Stimulated activated CD4-positive, alpha-beta T cell treated with anti-CD3 and anti-CD28 coated beads, Interleukin-4, amount 100 ng/mL, for 48 hours (primary cell): ENCODE measurements at places on chromosomes 11 and 22.

DNA sequence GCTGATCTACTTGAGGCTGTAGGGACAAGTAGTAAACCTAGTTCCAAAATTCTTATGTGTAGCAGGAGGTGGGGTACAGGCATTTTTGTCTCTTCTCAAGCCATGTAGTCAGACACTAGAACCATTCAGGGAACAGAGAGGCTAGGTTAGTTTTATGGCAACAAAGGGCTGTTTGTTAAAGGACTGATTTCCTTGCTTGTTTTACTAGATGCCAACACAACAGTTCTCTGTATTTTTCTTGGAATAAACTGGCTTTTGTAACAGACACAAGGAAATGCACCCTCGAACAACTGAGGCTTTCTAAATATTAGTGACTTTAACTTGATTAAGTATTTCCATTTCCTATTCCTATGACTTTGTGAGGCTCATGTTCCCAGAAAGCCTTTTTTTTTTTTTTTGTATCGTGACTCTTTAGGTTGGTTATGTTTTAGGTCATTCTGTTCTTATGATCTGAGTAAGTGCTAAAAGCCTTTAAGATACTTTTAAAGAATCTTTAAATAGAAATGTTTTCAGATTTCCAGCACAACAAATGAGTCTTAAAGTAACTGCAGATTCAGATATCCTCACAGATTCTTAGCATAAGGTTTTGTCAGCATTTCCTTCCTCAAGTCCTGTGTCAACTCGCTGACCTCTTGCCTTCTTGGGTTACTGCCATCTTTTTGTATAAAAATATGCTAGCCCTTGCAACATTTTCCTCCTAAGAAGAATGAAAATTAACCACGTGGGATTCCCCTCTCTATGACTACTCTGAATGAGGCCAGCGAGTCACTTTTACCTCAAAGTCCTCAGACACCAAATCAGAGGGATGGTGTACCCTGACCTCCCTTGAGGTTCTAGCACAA, 92.5 kb downstream of the CCDC83 start:
- no peak for DNase-seq

GRCh38 chr11:132556316-132556715, 976.0 kb downstream of the OPCML start:
- DNase-seq: no peak

DNA sequence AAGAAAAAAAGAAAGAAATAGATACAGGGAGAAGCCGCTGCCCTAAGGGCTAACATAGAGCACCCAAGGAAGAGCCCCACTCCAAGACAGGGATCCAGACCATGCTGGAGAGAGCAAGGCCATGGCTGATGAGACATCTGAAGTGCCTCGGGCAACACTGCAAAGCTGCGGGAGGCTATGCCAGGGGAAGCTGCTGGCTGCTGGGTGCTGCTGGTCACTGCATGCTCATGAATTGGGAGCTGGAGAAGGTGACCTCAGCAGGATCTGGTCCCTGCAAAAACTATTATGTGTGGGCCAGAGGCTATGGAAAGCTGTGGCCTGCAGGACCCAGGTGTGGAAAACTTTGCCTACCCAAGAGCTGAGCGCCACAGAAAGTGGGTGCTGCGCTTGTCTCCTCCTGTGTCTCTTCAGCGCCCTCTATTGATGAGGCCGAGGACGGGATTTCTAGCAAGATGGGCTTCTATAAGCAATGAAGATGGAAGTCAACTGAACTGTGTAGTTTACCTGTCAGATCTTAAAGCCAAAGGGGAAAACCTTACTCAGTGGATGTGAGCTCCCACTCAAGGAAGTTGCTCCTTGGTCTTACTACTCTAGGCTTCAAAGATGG, 17.3 kb upstream of the SLC29A2 start:
- peak; percentile 64 for DNase-seq

DNA sequence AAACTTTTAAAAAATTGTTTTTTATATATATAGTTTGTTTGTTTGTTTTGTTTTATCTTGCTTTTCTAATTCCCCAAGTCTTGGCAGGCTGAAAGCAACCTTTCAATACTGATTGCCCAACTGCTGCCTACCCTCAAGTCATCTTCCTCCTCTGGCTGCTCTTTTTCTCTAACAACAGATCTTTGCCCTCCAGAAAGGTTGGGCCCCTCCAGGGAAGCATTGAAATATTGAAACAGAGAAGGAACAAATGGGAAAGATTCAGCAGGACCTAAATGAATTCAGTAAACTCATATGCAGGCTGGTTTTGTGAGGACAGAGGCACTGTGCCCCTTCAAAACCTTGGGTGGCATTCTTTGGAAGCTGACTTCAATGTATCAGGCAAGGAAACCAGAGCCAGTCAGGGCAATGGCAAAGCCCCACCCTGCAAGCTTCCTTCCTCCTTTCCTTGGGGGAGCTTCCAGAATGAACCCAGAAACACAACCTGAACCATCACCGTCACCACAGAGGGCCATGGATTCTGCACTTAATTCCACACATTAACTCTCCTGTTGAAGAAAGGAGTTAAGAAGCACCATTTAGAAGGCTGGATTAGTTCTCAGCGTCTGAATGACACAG, 815 bp upstream of the MS4A6A start:
- no peak for DNase-seq

DNA sequence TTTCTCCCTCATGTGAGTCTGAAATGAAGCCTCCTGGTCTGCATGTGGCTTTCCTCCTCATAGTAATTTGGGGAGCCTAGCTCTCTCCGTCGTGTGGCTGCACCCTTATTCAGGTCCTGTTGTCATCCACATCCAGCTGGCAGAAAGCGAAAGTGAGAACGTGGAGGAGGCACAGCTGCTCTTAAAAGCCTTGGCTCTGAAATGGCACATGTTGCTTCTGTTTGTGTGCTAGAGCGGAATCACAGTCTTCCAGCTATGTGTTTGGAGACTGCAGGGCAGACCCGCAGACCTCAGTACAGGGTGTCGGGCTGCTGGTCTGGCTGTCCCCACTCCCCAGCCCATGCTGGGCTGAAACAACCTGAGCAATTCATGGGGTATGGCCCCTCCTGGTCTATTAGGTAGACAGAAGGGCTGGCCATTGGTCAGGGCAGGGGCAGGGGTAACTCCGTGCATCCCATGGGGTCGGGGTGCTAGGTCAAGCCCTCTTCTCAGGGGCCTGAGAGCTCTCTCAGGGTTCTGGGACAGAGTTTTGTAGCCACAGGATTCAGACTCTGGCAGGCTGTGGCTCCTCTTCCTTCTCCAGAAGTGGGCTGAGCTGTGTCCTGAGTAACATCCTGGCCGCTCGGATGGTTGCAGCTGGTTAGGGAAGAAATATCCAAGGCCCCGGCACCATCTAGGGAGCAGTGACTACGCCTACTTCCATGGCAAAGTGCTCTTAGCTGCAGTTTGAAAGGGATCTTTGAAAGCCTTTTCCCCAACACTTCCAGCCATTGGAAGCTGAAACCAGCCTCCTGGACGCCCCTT, 50.6 kb downstream of the C11orf96 start:
- DNase-seq: no peak

- no peak for DNase-seq
Measured at GRCh38 chr11:73012121-73012863, 129.8 kb downstream of the FCHSD2 start.

DNA sequence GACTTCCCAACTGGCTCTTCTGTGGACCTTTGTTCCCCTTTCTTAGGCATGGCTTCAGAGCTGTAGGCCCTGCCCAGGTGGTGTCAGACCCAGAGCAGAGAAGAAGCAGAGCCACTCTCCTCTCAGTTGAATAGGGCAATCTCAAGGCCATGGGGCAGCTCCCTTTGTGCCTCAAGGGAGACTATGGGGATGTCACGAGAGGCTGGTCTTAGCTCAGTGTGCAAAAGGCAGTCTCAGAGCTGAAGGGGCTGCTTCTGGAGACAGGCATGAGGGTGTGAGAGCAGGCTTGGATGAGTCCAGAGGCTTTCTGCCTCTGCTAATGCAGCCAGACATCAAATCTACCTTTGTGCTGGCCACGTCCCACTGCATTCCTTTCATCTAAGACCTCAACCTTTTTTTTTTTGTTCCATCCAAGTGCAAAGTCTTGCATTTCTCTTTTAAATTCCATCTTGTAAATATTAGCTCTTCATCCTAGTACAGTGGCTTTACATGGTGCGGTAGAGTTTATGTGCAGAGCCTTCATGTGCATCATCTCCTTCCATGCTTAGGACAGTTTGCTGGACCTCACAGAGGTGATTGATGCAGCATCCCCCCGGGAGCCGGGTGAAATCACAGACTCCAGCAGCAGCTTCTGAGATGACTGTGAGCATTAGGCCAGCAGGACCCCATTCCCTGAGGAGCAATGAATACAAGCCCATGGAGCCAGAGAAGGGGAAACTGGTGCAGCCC, 34.2 kb upstream of the FCHSD2 start:
- DNase-seq: no peak

DNA sequence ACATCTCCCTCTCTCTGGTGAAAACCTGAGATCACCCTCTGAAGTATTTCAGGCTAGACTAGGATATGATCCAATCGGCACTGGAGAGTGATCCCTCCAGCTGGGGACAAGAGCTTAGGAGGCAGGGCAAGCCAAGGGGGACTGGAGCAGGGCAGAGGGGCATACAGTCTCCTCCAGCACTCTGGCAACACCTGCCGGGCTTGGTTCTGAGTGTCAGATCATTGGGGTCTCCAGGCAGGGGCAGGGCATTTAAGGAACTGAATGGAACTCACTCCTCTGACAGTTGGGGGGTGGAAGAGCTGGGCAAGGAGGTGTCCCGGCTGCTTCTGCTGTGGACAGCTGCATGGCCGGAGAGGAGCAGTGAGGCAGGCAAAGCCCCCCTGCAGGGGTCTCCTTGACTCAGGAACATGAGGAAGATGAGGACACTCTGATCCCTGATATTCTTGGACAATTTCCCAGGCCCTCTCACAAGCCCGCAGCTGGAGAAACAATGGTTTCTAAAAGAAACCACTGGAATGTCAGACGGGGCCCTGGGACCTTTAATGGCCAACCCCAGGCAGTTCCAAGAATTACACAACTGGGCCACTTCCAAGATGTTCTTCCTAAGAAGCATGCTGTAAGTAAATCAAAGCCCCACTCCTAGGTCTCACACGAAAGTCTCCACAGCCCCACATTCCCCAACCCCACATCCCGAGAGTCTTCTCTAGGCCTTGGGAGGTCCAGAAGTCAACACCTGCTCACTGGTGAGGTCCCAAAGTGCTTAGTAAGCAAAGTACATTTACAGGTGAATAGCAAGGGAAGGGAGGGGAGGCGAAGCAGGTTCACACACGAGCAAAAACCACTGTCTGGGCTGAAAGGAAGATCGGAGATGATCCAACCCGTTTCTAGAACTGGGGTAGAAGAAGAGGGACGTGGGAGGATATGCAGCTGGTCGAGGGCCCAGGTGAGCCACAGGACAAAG, 1.2 kb upstream of the CCDC86 start:
- no peak for DNase-seq

- DNase-seq: no peak
Measured at GRCh38 chr11:624705-625635, at the start of gene CDHR5. CDHR5 (minus strand) TSS chr11:624955; CDS start chr11:624902, 53 bp downstream.

- no peak for DNase-seq
Measured at GRCh38 chr11:126318574-126319373, 14.9 kb downstream of the DCPS start.

GRCh38 chr11:12285811-12286222, 91.6 kb upstream of the PARVA start:
- no peak for DNase-seq

DNA sequence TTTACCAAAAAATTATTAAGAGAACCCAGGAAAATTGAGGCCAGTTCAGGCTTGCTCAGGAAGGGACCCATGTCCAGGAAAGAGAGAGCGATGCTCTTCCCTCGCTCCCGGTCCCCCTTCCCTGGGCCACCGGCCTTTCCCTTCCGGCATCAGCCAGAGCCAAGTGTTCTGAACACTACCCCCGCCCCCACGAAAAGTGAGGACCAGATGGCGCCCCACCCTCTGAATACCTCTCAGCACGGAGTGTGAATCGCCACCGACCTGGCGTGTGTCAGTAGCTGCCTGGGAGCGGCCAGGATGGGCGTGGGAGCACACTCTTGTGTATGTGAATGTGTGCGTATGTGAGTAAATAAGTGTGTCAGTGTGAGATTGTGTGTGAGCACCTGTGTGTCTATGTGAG, 20.2 kb downstream of the RPS6KA4 start:
- DNase-seq: no peak
